ENCODE measurements at places on chromosomes 2 and 18.

- no peak for DNase-seq
Measured at GRCh38 chr2:54475919-54476318, 19.8 kb downstream of the SPTBN1 start.

GRCh38 chr2:233201258-233202013 is 50.0 kb upstream of the ATG16L1 start:
- no peak for DNase-seq

- DNase-seq = no peak
Measured at GRCh38 chr2:127308586-127309138, 14.7 kb upstream of the ERCC3 start.

GRCh38 chr2:233793465-233794127 is 15.5 kb downstream of the MROH2A start:
- no peak for DNase-seq

GRCh38 chr2:37523814-37524362 is 147.6 kb downstream of the CDC42EP3 start:
- no peak for DNase-seq

- no peak for DNase-seq
Measured at GRCh38 chr2:195343540-195343939, 313.5 kb upstream of the SLC39A10 start.

DNA sequence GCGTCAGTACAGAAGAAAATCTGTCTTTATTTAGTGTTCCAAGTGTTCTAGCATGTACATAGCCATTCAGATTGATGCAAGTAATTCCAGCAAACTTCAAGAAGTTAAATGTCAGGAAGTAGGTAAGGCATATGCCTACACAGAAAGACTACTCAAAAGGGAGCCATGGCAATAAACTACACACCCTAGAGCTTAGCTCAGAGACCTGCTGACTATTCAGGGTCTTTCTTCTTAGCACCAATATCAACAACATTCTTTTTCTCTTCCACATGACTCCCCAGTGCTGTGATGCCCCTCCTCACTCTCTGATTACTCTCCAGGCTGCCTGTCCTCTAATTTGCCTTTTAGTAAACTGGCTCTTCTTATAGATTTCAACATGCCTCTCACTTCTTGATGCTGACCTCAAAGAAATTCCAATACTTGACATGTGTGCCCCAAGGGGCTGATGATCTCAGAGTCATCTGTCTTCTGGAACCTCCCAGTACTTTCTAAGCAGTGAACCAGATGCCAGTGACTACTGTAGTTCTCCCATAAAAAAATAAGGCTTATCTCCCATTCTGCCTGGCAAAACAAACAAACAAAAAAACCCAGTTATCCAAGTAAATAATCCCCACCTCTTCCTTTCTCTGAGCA is 909.2 kb upstream of the FANCL start:
- no peak for DNase-seq

DNA sequence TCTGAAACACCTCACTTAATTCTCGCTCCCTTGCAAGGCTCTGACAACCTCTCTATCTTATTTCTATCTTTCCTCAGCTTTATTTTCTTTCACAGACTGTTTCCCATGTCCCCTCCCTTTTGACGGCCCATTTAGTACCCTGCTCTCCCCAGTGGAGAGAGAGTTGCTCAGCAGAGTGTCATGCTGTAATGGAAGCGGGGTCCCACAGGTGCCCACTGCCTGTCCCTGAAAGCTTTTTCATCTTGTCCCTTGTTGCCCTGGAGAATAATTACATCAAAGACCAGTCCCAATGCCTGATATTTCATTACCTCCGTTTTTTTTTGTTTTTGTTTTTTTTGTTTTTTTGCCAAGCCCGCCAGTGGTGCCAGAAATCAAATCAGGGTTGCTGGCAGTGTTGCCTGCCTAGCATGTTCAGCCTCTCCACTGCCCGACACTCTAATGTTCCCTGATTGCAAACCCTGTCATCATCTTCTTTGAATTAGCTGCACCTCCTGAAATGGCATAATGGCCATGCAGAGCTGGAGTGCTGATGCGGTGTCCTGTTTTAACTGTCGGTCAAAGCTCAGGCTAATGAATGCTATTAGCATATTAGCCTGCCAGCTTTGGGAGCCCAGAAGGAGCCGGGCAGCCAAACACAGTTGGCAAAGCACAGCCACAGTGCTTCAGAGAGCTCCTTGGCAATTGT is 71.2 kb upstream of the CAVIN2 start:
- no peak for DNase-seq

DNA sequence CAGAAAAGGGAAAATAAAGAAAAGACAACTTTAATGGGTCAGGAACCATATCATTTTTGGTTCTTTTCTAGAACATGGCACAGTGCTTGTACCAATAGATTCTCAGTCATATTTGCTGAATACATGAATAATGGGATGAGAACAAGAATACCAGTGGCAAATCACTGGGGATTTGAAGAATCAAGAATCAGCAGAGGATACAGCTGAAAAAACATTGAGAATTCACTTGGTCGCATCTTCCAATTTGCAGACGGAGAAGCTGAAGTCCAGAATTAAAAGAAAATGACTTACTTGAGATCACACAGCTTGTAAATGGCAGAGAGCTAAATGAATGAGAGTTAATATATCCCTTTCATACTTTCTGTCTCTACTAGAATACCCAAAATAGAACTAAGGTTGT is 362.2 kb downstream of the RAD51AP2 start:
- DNase-seq = no peak

Measured in naive thymus-derived CD4-positive, alpha-beta T cell (primary cell).